ENCODE measurements at places on chromosomes 6 and 20. TPM values are rescaled to one million over a fixed set of nuclear protein-coding genes. Genes with fewer than 3 reads are reported as not detected.

The TAF4 gene
- total RNA-seq: 2.8 TPM

The SLC22A16 gene
- not detected for total RNA-seq

The TSHZ2 gene
- 16.3 TPM for total RNA-seq

The PHACTR3 gene
- total RNA-seq: not detected

The PROKR2 gene
- total RNA-seq: not detected

The DUSP15 gene
- total RNA-seq: 0.09 TPM
